KBM-7 (cell line): ENCODE measurements at places on chromosomes 6 and 20.
A peak's percentile ranks its signal among the peaks of the same experiment; 100 is the strongest.

- no peak for DNase-seq
Measured at GRCh38 chr6:159677506-159678165, 15.4 kb downstream of the SOD2 start.

- peak; percentile 27 for DNase-seq
Measured at GRCh38 chr6:45743028-45743615, 272.5 kb downstream of the CLIC5 start.

GRCh38 chr6:105136431-105137350 is 43.1 kb downstream of the POPDC3 start:
- DNase-seq, result peak; percentile 66

DNA sequence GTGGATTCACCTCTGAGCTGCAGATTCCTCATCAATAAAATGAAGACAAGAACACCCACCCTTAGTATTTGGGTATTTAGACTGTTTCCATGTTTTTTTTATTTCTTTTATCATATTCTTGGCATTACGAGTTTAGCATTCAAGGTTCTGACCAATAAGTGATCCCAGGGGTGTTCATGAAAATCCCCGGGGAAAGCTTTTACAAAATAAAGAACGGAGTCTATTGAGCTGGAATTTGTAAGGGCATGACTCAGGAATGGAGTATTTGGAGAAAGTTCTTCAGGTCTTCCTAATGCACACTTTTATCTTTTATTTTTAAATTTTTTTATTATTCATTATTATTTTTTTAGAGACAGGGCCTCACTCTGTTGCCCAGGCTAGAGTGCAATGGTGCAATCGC is 19.4 kb upstream of the TOX2 start:
- no peak for DNase-seq

- no peak for DNase-seq
Measured at GRCh38 chr6:88734544-88734943, 228.9 kb downstream of the RNGTT start.

- no peak for DNase-seq
Measured at GRCh38 chr20:3227506-3227905, 11.5 kb downstream of the SLC4A11 start.

DNA sequence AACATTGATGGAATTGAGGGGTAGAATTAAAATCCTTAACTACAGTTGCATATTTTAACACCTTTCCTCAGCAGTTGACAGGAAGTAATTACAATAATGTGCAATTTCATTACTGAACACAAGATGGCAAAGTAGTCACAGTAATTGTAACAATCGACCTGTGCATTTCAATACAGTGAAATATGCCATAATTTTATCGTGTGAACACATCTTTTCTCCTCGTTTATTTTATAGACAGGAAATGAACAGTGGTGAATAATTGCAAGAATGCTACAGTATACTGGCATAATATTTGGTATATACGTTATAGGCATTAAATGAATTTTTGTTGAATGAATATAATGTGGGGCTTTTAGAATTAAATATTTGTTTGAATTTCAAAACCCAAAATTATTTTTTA is 25.0 kb downstream of the CYB5R4 start:
- DNase-seq, result peak; percentile 84

DNA sequence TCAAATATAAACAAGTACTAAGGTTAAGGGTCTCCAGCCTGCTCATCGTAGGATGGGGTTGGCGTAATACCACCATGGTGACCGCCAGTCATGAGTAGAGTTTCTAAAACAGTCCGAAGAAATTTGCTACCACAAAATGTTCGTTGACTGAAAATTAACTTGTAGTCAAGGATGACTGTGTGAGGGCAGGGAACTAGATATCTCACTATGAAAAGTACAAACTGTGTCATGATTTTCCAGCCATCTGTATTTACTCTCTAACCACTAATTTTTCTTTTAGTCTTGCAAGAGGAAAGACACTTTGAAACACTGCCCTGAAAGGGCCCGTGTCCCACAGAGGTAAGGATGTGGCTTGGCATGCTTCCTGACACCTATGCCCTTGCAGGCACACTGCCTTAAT is 99.7 kb downstream of the IRF4 start:
- no peak for DNase-seq

DNA sequence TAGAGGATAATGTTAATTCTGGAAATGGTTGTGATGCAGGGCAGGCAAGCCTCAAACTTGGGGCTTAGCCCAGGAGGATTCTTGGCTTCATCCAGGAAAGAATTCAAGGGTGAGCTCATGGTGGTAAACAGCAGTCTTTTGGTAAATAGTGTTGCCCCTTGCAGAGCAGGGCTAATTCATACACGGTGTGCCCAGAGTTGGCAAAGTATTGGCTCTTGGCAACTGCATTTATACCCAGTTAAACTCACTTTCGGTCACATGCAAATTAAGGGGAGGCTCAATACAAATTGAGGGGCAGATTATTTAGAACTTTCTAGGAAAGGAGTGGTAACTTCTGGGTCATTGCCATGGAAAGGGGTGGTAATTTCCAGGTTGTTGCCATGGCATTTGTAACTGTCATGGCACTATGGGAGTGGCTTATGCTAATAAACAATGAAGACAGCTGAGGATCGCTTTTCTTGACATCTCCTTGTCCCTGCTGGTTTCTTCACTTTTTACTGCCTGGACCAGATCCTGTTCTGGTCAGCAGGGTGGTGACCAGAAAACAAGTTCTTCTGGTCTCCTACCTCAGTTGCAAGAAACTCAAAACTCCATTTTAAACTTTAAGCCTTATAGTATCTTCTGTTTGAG is 3.9 kb upstream of the OTOR start:
- no peak for DNase-seq

DNA sequence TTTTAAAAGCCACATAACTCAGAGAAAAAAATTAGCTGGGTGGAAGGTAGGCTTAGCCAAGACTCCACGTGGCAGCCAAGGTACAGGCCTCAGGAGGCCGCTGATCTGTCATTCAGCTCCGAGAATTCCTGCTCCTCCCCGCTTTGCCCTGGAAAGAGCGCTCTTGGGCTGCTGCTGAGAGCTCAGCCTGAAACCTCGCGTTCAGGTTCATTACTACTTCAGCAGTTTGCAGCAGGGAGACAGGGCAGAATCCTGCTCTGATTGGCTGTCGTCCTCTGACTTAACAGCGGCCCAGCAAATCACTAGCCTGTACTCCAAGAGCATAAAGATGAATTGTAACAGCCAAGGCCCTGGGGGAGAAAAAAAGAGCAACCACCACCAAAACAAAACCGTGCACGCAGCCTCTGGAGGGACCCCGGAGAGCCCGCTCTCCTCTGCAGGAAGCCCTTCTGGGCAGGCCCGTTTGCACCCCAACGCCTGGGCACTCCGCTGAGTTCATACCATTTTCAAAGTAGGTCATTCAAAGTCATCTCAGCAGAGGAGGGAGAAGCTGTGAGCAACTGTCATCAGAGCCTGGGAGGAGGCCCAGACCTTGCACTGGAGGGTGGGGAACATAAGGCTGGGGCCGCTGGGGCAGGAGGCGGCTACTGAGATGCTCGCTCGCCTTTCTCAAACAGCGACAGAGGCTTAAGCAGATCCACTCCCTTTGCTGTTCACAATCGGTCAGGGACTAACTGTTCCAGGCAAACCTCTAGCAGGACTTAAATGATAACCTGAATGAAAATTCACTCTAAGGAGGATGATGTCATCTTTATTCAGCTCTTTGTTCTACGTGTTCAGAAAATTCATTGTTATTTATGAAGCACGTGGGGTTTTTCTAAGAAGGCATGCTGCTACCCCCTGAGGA is 42.3 kb upstream of the ATXN1 start:
- no peak for DNase-seq

DNA sequence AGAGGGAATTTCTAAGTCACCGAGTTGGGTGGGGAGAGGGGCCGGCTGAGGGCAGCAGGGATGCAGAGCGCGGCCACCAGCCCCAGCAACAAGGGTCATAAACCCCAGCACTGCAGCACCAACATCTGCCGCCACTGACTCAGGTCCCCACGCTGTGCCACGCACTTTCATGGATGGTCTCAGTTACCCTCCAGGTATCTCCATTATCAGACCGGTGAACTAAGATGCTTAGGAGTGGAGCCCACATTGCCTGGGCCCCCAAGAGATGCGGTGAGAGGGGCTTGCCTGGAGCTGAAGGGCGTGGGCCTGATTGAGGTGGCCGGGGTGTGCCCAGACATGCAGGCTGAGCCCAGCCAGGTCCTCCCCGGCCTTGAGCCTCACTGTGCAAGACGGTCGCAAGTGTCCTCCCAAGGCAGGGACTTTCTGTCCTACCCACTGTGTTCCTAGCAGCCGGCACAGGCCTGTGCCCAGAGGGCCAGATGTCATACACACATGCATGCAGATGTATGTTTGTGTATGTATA is 19.3 kb downstream of the RBM38 start:
- no peak for DNase-seq

DNA sequence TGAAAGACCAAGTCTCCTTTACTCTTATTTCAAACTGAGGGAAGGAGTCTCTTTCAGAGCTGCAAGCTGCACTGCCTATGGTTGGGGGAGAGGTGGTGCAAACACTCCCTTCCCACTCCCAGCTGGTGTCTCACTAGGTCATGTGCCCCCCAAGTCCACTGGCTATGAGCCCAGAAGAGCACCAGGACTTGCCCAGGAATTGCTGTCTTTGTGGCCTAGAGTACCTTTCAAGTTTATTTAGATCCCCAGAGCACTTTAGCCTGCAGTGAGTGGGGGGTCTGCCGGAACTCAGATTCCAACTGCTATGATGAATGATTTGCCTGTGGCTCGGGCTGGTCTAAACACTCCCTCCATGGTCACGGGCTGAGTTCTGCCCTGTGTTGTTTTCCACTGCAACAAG is 192.6 kb upstream of the CITED2 start:
- no peak for DNase-seq

DNA sequence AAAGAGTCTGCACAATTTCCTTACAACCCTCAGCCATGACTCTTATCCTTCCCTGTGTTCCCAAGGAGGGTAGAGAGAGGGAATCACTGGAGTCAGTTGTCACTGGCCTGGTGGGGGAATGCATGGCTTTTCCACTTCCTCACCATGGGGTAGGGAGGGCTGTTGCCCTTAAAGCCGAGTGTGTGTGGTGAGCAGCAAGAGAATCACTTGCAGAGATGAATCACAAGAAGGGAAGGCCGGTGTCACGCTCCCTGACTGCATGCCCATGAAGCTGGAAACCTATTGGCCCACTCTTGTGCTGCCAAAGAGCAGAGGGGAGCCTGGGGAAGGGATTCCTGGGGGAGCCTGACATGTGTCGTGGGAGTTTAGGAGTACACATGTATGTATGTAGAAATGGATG is 18.1 kb upstream of the BMP6 start:
- no peak for DNase-seq

DNA sequence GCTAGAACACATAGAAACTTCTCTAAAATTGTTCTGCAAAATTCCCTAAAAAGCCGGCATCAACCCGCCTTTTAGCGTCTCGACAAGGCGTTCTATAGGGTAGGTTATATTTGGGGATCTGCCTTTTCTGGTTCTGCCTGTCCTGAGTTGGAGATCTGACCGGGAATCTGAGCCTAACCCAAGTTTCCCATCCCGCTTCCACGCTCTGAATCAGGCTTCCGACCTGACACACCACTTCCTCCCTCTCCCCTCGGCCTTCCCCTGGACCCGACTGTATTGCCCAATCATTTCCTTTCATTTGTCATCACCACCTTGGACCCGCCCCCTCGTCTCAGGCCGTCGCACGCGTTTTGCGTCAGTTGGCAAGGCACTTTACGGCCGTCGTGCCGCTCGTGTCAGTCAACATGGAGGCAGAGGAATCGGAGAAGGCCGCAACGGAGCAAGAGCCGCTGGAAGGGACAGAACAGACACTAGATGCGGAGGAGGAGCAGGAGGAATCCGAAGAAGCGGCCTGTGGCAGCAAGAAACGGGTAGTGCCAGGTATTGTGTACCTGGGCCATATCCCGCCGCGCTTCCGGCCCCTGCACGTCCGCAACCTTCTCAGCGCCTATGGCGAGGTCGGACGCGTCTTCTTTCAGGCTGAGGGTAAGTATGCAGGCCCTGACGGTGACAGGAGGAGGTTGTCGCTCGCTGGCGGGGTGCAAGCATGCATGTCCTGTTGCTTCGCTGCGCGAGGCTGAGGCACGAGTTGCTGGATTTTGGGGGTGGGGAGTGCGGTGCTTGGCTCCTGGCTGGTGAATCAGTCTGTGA is at the start of gene ABT1:
Gene ABT1, plus strand, starts transcription at position 375 of the 810 bp plus-strand sequence. Its CDS starts 30 bp downstream, at position 405.
- DNase-seq, result peak; percentile 98

DNA sequence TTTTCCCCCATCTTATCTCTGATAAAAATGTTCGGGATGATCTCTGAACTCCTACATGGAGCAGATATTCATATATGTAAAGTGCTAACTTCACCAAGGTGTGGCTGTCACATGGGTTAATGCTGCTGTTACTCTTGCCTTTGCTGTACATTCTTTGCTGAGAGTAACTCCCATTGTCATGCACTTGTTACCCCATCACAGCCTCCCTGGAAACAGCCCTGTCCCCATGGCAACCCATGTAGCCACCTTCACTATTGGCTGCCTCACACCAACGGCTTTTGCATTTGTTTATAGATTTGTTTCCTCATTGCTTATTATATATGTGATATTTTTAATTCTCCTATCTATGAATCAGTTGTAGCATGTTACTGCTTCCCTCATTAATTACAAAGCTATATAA is 17.3 kb upstream of the IBTK start:
- DNase-seq, result no peak

DNA sequence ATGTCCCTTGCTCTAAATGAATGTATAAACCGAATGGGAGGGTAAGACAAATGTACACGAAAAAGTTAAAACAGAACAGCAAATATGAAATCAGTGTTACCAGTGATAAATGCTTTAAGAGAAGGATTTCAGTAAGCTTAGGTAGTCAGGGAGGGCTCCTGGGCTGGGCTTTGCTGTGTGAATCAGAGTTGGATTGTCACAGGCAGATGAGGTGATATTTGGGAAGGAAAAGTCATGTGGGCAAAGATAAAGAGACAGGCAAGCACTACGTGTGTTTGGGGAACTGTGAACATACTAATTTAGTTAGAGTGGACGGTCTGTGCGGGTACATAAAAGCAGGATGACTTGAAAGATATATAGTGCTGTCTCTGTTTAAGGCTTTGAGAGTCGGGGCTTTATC is 114.8 kb downstream of the CRYBG1 start:
- no peak for DNase-seq

- DNase-seq, result no peak
Measured at GRCh38 chr6:2794171-2794730, 29.1 kb downstream of the WRNIP1 start.

DNA sequence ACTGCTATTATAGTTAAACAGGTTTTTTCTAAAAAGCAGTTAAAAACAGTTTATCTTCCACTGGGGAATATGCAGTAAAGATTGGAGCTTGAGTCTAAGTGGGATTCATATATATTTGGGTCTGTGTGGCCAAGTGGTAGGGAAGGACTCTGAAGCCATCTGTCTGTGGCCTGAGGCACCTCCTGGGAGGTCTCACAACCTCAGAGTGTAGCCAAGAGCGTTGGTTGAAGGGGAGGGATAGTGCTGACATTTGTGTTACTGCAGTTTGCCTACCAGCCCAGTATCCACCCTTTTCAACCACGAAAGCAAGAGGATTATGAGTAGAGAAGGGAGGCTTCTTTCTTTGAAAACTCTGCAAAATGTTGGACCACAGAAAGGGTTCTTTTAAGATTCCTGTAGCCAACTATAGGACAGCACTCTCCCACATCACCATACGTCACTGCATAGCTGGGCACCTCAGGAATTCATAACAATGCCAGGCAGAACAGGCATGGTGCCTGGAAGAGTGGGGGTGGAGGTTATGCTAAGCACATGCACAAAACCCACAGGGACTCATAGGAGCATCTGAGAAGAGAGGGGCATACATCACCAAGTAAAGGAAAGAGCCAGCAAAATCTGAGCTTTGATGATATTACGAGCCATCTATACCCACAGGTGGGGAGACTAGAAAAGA is 90.5 kb upstream of the HEY2 start:
- no peak for DNase-seq
